ENCODE measurements at places on chromosomes 6 and 20.

DNA sequence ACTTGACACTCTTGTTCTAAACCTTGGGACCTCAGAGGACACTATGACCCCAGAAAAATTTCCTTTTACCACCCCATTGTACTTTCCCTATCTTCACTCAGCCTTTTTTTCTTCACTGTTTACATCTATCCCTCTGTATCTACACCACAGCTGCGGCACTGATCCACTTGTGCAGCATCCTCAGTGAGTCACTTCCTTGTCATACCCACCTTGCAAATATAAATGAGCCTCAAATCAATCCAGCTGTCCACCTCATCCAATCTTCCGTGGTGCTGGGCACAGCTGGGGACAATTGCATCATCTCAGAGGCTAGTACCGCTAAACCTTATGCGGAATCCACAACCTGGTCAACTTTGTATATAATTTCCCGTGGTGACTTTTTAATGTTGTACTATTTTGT is 710.5 kb downstream of the QKI start:
- no peak for DNase-seq

GRCh38 chr6:163377561-163377960 is 37.0 kb upstream of the QKI start:
- DNase-seq: no peak

- DNase-seq: no peak
Measured at GRCh38 chr6:14501240-14501639, 383.7 kb downstream of the CD83 start.

GRCh38 chr6:161901740-161902426 is 628.0 kb upstream of the AGPAT4 start:
- no peak for DNase-seq

- no peak for DNase-seq
Measured at GRCh38 chr20:23244156-23244915, 106.3 kb upstream of the NXT1 start.

DNA sequence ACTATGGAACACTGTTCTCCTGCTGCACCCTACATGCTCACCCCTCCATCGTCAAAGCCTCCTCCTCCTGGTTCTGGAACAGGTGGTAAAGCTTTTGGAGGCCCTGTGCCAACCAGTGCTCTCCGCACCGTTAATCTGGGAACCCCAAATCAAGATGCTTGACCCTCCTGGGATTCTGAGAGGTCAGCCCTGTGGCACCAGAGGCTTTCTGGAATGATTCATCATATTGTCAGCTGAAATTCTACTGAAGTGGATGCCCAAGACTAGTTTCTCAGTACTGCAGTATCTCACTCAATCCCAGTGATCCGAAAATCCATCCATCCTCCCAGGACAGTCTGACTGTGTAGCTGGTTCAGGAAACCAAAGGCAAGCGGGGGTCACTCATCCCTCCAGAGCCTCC is 92.7 kb downstream of the TRERF1 start:
- DNase-seq: no peak

- no peak for DNase-seq
Measured at GRCh38 chr20:53021934-53022333, 49.8 kb downstream of the TSHZ2 start.

GRCh38 chr6:92587525-92587924 is 831.8 kb downstream of the EPHA7 start:
- DNase-seq: no peak

DNA sequence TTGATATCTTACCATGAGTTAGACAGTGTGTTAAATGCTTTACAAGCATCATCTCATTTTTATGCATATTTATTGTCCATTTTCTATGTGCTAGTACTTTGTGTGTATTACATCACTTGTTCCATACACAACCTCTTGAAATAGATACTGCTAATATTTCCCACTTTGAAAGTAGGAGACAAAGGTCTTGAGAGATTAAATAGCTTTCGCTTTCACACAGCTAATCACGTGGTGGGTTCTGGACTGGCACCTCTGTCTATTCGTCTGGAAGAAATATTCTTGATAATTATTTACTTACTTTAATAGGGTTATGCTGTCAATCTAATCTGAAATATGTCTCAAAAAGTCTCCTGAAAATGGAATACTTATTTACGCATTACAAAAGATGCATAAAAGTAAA is 30.2 kb downstream of the EPHA7 start:
- DNase-seq: no peak

DNA sequence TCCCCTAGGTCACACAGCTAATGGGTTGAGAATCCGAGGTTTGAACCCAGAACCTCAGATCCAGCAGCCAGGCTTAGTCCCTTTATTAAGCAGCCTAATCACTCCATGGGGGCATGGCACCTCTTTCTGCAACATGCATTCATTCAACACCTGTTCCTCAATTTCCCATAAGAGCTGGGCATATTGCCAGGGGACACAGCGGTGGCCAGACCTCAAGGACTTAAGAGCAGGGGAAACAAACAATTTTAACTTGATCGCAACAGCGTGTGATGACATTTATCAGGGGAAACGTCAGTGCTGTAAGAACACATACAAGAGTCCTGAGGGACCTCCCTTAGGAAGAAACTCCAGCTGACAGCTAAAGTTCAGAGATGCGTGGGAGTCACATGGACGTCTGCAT is 267.4 kb upstream of the CDH4 start:
- DNase-seq: no peak

DNA sequence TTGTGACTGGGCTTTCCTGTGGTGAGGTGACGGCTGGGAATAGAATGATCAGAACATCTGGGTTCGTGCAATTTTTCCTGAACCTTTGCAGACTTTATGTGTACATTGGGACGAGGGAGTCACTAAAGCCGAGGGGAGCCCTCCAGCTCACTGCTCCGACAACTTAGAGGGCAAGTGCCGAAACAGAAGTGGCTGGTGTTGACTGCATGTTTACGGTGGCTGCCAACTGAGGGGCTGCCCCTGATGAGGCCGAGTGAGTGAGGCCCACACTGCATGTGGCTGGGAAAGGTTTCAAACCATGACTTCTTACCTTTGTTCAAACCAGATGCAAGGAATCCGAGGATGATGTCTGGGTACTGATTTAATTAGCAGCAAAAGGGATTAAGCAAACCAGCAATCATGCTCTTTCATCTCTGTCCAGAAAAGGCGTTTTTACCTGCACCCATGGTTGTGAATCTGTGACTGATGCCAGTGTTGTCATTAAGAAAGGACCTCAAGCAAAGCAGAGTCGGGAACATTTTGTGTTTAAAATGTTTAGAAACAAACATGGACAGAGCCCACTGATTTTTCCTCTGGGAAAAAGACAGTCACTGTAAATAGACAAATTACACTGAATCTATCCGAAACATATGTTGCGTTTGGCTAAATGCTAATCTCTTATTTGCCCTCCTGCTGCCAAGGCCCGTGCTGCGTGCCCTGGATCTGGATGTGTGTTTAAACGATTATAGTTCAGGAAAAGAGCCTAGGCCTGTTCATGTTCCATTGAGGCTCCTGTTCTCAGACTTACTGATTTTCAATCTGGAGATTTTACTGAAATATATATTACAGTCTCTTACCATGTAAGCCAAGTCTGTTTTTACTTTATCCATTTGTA is 105.1 kb downstream of the UST start:
- DNase-seq: no peak

- no peak for DNase-seq
Measured at GRCh38 chr6:11315743-11316437, 83.4 kb upstream of the NEDD9 start.

DNA sequence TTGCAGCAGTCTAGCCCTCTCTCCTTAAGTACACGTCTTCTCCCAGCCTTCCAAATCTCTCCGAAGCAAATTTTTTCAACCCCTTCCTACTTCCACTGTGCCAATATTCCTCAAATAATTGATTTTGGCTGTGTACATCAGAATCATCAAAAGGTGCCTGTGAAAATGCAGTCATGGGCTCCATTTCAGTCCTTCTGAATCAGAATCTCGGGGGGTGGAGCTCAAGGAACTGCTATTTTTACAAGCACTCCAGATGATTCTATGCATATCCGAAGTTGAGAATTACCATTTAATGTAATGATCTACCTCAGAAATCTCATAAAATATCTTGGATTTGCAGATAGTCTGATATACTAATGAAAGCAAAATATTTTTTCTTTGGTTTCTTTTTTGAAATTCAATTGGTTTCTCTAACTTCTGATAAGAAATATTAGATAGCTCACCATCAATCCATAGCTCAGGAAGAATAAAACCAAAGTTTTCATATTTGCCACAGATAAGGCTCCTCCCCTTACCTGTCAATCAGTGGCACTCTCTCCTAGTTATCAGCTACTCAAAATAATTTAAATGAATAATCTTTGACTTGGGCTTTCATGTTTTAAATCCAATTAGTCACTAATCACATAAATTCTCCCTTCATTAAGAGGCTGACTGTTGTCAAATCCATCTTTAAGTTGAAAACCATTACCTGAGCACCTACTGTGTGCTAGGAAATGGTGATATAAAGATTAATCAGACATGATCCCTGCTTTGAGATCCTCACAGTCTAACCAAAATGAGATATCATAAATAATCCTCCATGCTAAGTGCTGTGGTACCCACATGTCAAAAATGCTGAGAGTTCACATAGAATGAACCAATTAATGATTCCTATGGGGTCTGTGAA is 36.4 kb upstream of the STXBP5 start:
- DNase-seq: no peak

DNA sequence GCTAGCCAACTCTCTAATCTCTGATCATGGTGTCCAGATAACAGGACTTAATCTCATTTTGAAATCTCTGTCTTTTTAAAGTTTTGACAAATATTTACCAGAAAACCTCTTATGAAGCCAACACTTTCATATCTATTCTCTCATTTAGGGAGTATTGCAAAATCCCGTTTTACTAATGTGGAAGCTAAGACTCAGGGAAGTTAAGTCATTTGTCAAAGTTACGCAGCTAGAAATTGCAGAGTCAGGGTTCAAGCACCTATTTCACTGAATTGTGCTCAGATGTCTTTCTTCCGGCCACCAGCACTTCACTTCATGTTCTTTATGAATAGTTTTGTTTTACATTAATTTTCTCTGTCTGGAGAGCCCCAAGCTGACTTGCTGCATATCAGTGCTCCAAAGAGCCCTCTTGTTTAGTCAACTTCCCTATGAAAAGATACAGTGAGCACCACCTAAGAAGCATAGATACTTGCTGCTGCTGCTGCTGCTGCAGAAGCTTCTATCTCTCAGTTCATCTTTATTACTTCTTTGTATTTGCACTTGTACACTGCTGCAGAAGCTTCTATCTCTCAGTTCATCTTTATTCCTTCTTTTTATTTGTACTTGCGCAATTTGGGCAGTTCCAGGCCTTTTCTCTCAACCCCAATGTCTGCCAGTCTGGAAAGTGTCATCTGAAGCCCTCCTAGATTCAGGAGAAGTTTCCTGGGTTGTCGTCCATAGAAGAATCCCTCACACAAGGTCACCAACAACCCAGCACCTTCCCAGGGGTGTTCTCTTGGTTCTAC is 329.7 kb downstream of the MAFB start:
- no peak for DNase-seq

- DNase-seq: no peak
Measured at GRCh38 chr6:116060572-116061283, at the start of gene FRK. Gene FRK (minus strand): TSS chr6:116060891. CDS start chr6:116060311, 580 bp downstream.

GRCh38 chr20:56943946-56944945 is 315.1 kb downstream of the TFAP2C start:
- DNase-seq: no peak

- DNase-seq: no peak
Measured at GRCh38 chr6:25266456-25267100, 12.6 kb upstream of the CARMIL1 start.

DNA sequence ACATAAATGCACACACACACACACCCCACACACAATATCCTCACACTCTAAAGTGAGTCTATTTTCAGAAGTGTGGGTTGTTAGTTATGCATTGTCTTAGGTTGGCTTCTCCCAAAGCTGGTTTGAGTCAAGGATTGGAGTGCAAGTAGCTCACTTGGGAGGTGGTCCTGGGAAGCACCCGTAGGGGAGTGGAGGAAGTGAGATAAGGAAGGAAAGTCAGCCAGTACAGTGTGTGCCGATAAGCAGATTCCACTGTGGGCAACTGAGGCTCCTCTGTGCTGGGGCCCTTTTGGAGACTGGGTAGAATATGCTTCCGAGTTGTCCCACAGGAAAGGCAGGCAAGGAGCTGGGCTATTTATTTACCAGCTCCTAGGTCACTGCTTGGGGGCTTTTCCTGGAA is 67.2 kb downstream of the PLCB4 start:
- DNase-seq: no peak

DNA sequence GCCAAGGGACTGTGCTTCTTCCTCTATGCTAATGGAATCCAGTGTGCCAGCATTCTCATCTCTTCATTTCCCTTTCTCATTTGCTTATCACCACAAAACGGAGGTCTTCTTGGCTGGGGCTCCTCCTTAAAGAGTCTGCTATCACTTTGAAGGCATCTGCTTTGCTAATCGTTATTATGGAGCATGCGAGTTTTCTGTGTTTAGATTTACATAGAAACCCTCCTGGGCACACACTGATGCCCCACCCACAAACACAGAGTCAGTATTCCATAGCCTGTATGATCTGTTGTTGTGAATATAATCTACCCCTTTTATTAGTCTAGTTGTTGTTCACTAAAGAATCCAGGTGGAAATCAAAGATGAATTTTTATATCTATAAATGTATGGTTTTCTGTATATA is 83.4 kb upstream of the XRN2 start:
- no peak for DNase-seq

DNA sequence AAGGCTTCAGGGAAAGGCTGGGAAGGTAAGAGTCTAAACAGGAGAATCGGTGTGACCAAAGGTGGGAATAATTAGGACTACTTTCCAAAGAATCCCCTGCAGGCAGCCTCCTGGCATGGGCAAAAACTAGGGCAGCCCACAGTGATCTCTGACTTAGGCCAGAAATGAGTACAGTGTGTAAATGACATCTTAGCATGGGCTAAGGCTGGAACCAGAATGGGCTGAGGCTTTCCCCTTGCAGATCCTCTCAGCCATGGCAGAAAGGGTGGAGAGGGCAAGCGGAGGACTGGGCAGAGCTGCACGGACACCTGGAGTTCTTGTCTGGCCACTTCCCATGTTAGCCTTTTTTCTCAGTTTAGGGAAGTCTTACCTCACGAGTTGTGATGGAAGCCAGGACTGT is 69.9 kb upstream of the FOXQ1 start:
- no peak for DNase-seq

GRCh38 chr6:36912586-36912985 is 26.8 kb downstream of the C6orf89 start:
- DNase-seq: peak; percentile 26

GRCh38 chr6:151380848-151381205 is 10.5 kb downstream of the ZBTB2 start:
- no peak for DNase-seq

- DNase-seq: no peak
Measured at GRCh38 chr6:7924867-7925266, 14.3 kb upstream of the TXNDC5 start.

Measured in activated T-cell treated with anti-CD3 and anti-CD28 coated beads for 1 hour (primary cell).